ENCODE measurements at places on chromosomes 6 and 20.

- no peak for DNase-seq
Observed at GRCh38 chr6:2900221-2900807, 2.8 kb downstream of the SERPINB9 start.

DNA sequence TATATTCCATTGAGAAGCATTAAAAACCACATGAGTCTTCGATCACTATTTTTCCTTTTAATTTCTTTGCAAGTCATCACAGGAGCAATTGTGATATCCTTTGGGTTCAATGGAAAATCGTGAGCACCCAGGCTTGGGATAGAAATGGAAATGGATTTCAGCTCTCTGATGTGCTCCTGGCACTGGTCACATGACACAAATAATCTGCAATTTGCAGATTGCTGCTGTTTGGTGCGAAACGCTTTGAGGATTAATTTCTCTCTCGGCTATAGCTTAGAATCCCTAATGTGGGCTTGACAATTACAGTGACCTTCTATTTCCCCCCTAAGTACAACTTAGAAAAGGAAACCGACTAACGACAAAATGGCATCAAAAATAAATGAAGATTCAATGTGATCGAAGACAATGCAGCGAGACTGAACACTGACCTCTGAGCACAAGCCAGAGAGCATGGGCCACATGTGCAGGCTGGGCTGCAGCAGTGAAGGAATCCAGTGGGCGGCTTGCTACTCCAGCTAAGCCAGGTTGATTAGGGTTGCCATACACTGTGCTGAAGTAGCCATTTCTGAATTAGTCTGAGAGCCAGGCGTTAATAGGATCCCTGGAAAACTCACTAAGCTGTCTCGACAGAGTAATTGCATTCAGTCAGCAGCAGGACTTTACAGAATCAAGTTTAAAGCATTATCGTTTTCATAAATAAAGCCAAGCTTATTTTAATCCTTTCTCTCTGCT is 301.8 kb upstream of the AGPAT4 start:
- no peak for DNase-seq

DNA sequence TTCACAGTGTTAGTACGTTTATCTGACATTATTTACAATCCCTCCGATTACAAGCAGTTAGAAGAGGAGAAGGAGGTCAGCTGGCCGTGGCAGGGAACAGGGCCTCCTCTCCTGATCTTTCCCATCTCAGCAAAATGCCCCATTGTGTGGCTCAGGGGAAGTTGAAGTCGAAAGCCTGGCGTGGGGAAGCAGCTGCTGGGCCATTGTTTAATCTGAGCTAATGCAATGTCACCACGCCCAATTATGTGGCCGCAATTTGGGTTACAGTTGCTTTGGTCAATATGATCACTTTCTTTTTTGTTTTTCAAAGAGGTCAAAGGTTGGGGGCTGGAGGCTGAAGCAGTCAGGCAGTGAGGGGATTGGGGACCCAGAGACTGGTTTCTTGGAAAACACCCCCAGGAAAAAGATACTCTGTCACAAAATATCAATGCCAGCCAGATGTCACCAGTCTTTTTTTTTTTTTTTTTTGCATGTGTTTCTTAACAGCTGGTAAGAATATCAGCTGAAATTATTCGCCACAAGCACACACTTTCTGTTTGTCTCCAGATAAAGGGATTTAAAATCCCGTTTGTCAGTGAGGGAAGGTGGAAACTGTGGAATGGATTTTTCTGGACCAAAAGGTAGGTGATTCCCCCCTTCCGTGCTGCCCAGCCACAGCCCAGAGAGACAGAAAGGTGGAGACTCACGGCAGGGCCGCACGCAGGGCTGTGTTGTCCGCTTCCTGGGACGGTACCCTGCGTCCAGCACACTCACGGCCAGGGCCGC is 24.6 kb downstream of the DLL1 start:
- no peak for DNase-seq

DNA sequence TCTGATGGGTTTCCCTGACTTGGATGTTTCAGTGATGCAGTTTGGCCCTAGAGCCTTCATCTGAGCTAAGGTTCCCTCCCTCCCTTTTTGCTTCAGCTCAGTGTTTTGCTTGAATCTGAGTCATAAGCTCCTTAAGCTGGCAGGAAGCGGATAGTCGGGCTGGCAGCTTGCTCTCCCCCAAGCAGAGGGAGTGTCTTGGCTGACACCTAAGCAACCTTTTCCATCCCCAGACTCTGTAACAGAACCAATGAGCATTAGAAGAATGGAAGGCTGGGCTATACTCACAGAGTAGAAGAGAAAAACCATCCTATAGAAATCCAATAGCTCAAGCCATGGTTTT is 98.3 kb downstream of the HAO1 start:
- DNase-seq, result no peak

DNA sequence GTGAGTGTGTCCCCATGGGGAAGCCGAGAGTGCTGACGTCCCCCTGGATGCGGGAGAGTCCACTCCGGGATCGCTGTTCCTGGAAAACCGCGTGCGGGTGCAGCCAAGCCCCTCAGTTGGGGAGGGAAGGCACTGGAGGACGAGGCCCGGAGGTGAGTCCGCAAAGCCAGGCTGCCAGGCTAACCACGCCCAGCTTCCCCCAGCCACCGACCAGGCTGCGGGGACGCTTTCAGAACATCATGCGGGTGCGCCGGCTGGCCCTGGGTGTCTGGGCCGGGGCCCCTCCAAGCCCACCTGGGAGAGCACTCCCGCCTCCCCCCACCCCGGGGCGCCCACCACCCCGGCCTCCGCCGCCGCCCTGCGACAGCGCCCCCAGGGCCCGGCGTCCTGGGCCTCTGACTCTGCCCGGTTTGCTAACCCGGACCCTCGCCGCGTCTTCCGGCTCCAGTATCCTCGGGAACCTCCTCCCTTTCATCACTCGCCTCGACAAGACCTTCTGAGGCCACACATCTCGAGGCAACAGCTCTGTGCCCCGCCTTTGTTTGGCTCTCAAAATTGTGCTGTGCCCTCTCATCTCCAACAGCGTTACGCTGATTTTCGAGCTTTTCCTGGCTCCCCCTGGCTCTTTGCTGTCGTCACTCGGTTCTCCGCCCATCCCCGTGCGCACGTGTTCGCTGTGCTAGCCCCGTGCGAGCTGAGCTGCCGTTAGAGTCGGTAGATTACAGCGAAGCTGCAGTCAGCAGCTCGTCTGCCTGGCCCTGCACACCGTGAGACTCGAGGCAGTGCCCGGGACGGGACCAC is 47.1 kb upstream of the ENTPD6 start:
- DNase-seq, result no peak

- no peak for DNase-seq
Observed at GRCh38 chr6:7566617-7567173, 23.3 kb upstream of the SNRNP48 start.

DNA sequence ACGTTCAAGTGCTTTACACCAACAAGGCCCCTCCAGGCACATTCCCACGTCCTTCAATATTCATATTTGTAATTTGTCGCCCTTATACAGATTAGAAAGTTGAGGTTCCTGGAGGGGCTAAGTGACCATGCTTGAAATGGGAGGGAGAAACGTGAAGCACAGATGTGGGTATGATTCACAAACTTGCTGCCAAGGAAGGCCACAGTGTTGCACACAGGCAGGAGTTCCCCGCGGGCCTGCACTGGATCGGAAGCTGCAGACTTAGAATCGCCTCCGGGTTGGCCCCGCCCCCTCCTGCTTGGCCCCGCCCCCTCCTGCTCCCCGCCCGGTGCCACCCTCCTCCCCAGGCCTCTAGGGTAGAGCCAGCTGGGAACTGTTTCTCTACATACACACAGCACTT is 58.2 kb upstream of the QKI start:
- no peak for DNase-seq

- no peak for DNase-seq
Observed at GRCh38 chr6:150322466-150322871, 46.3 kb upstream of the IYD start.

- no peak for DNase-seq
Observed at GRCh38 chr6:36226438-36227047, 30.0 kb downstream of the BRPF3 start.

DNA sequence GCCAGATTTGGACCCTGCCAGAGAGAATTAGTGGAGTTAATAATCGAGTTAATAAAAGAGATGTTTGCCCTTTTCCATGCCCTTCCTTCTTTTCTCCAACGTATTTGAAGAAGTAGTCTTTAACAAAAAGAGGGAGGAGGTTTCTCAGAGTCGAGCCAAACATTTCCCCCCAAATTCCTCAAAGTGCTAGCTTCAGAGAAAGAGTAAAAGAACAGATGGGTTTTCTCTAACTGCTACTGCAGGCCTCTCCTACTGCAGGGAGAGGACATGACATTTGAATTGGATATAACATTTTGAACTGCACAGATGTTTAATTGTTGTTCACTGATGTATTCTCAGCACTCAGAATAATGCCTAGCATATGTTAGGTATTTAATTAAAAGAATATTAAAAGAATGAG is 25.5 kb downstream of the RWDD2A start:
- no peak for DNase-seq

- no peak for DNase-seq
Observed at GRCh38 chr20:46122071-46122470, 4.0 kb downstream of the CD40 start.

DNA sequence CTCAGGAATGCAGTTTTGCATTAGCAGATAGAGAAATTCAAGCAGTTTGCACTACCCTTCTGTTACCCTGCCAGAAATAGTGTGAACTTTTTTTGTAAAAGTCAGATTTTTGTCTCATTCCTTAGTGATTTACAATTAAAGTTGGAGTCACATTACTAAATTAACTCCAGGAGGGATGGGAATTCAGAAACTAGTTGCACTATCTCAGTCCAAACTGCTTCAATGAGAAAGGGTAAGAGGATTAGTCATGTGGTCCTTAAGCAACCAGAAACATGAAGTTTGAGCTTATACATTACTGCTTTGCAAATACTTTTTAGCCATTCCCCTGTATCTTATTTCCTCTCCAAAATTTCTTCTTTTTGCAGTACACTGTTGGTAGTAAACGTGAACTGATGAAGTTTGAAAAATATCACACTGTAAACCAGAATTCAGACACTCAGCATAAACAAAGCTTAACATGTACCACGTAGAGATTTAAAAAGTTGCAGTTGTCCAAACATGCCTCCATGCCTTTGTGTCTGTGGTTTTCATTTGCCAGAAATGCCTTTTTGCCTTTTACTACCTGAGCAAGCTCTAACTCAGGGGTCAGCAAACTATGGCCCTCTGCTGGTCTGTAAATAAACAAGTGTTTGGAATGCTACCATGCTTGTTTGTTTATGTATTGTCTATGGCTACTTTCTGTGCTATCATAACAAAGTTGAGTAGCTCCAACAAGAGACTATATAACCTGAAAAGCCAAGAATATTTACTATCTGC is 49.7 kb downstream of the TP53INP2 start:
- DNase-seq, result peak; percentile 19

GRCh38 chr20:51388756-51389542 is 153.6 kb downstream of the NFATC2 start:
- DNase-seq, result peak; percentile 65

- DNase-seq, result no peak
Observed at GRCh38 chr6:159984268-159984786, 15.4 kb downstream of the IGF2R start.

DNA sequence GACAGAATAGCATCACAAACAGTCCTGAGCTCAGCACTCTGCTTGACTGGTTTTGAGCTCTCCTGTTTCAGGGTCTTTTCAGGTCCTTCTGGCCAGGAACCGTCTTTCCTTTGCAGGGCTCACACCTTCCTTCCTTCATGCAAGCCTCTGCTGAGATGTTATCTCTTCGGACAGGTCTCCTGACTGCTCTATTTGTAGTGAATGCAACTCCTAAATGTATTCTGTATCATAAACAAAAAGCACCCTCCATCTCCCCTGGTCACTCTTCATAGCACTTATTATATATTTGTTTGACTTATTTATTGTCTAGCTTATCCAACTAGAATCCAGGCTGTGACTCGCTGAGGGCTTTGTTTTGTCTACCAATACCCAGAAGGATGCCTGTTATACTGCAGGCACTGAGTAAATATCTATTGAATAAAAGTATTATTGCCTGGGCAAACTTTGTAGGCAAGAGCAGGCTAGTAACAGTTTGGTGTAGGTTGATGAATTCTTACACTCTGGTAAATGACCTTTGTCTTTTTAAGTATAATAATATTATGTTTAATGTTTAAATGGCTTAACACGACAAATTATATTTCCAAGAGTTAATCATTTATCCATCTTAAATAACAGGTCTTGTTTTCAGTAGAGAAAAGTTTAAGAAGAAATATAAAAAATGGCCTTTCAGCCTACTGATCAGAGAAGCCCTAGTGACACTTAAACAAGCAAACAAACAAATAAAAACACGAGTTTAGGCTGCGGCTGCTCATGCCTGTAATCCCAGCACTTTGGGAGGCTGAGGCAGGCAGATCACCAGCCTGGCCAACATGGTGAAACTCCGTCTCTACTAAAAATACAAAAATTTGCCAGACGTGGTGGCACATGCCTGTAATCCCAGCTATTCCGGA is 199.7 kb downstream of the BCAS1 start:
- DNase-seq, result peak; percentile 93

- no peak for DNase-seq
Observed at GRCh38 chr6:9783567-9783966, 631.3 kb downstream of the TFAP2A start.

DNA sequence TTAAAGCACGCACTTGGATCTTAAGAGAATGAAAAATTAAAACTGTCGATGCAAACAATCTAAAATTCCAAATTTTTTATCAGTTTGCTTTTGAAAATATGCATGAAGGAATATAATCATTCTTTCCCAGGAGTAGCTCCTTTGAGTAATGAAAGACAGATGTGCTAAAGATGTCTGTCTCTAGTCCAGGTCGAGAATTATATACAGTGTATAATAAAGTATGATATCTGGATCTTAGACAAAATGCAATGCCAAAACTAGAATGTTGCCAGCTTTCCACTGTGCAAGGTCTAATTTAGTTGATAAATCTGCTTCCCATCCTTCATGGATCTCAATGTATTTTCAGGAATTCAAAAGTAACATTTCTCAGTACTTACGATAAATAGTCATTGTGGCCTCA is 65.1 kb upstream of the ADGRG6 start:
- no peak for DNase-seq

DNA sequence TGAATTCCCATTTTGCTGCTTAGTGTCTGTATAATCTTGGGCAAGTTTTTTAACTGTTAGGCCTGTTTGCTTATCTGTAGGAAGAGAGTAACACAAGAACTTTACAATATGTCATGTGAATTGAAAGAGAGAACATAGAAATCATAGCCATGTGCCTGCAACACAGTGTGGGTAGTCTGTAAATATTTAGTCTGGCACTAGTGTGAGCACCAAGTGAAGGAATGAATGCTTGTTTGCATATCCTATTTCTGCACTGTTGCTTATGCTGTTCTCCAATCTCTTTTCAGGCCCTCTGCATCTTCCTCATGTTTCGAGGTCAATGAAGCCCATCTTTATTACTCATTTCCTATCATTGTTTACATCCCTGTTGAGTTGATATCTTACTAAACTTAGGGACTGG is 49.2 kb downstream of the CBFA2T2 start:
- peak; percentile 46 for DNase-seq

Data from T47D (cell line).